MCF 10A (cell line): ENCODE measurements at places on chromosomes 1 and 21.
A peak's percentile ranks its signal among the peaks of the same experiment; 100 is the strongest.

- no peak for DNase-seq
Measured at GRCh38 chr1:48740621-48741020, 36.1 kb downstream of the BEND5 start.

DNA sequence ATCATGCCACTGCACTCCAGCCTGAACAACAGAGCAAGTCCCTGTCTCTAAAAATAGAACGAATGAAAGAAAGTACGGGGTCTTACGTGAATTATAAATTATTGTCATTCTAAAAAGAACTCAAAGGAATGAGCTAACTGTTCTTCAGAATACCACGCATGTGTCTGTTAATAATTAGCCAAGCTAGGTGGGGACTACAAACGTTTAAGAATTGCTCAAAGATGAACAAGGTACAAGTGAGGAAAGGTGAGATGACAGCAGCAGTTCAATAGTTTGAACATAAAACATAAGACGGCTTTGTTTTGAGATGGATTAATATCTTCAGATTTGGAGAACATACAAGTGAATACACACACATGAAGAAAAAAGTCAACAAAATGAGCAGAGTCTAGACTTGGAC, 79.6 kb downstream of the UBR4 start:
- DNase-seq, result no peak

DNA sequence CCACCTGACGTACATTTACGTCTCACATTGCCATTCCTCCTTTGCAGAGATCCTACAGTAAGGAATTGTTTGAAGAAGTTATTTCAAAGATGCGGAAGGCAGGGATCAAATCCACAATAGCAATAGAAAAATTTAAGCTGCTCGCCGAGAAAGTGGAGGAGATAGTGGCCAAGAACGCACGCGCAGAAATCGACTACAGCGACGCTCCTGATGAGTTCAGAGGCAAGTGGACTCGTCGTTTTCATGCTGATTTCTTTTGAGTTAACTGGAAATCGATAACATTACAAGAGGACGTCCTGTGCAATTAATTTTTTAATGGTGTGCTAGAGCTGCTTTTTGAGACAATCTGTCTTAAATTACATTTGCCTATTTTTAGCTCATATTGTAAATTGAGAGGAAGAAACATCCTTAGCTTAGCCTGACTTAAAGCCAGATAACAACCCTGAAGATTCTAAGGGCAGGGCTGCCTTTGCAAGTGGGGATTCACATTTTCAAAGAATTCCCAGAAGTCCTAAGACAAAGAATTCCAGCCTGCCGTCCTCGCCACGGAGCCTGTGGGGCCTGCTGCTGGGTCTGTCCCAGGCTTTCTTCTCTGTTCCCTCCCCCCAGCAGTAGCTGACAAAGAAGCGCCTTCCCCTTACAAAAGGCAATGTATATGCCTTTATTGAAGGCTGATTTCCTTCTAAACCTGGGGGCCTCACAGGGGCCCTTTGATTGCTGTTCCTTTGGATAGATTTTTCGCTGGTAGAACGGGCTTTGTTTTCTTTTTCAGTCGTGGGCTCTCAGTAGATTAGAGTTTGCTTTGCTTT, 31.6 kb upstream of the KIF1B start:
- no peak for DNase-seq

DNA sequence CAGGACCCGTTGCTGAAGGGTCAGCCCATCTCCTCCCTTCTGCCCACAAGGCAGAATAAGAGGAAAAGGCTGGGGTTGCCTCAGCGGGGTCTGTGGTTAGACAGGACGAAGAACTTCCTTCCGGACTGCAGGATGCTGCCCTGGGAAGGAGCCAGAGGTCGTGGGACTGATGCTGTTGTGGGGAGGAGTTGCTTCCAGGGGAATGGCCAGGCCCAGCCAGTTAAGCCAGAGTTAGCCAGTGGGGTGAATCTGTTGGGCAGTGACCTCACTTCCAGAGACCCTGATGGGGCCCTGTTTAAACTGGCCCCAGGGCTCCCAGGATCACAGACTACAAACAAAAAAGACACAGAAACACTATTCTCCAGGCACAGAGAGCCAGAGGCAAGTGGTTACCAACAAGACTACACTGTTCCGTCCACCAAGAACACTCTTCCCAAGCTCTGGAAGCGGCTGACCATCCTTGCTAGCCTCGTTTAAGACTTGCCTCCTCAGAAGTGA, 13.0 kb downstream of the FAM229A start:
- DNase-seq, result no peak

- no peak for DNase-seq
Measured at GRCh38 chr1:19945914-19946313, 22.5 kb upstream of the PLA2G2E start.

DNA sequence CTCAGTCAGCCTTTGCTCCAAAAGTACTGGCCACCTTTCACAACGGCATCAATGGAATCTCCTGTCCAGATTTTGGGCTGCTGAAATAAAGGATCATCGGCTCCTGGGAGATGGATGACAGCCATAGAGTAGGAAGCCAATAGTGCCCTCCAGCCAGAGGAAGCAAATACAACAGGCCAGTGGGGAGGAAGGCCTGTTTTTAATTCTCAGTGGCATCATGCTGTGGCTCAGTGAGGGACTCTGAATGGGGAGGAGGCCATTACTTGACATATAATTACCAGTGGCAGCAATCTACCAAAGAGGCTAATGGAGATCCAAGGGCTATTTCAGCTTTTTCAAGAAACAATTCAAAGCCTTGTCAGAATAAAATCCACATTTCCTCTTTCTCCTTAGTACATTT, 26.7 kb downstream of the COLGALT2 start:
- DNase-seq, result no peak

DNA sequence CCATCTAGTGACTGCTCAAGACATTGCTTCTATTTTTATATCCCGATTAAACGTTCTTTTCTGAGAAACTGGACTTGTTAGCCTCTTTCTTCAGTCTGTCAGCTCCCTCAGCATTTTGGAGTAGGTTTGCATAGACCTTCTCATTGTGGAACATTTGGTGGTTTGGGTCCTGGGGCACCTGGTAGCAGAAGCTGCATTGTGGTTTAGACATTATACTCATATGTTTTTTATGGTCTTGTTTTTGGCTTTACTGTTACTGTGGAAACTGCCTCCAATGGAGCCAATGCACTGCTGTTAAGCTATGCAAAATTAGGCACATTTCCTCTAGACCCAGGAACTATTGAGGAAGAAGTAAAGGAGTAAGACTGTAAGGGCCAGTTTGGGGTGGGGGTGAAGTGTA, 36.7 kb upstream of the LRRC8B start:
- no peak for DNase-seq

DNA sequence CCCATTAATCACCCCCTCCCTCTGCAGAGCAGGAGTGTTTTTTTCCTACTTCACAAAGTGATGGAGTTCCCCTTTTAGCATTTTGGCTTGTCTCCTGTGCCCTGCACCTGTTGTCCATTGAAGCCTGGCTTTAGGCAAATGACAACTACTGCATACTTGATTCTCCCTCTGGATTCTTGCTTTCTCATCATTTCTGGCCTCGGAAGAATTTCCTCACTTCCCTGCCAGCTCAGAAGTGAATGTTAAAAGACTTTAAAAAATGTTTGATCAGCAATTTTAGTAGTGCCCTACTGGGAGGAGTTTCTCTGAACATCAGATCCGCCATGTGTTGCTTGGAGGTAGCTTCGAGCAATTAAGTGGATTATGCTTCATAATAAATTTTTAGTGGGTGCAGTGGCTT, 28.1 kb downstream of the RCOR3 start:
- no peak for DNase-seq

DNA sequence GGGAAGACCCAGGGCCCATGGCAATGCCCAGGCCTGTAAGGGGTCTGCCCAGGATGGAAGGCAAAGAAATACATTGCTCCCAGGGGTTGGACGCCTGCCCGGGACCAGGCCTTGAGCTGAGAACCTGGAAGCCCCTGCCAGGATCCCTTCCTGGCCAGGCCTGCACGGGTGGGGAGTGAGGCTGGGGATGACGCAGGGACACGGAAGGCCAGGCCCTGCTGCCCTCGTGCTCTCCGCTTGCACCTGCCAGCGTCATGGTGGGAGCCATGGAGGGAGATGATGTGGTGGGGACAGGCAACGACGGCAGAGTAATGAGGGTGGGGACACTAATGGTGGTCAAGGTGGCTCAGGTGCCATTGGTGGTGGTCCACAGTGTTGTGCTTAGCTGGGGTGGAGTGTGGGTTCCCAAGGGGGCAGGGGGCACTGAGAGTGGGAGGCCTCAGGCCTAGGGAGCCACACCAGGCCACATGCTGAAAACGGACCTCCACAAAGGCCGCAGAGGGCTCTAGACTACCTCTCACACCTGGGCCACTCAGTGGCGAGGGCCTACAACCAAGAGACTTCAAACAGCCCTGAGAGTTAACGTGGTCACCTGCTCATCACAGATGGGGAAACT, 4.3 kb downstream of the HES3 start:
- DNase-seq, result no peak

DNA sequence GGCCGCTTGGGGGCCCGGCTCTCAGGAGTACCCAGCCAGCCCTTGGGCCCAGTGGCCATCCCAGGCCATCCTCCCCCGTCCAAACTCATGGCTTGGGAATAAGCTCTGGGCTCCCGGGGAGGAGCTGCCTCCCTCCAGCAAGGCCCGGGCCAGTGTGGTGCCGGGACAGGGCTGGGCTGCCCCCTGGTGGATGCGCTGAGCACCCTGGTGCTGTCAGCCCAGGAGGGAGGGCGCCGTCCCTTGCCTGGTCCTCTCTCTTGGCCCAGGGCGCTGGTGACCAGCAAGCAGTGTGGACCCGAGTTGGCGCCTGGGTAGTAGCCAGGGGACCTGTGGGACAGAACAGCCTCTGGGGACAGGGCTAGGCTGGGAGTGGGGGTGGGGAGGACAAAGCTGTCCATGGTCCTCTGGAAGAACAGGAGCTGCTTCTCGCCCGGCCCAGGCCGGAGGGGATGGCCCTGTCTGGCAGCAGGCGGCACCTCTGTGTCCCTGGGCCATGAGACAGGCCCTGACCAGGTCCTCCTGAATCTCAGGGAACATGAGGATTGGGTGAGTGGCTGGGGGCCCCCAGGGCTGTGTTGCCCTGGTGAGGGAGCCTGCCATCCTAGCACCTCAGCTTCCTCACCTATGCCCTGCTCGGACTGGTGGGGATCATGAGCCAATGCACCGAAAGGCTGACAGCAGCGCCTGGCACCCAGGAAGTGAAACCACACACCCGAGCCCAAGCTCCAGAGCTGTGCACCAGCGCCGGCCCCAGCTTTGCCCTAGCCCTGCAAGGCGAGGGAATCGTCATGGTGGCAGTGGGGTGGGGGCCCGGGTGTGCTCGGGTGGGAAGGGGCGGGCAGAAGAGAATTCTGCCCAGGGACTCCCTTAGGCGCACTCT, 9.4 kb downstream of the MORN1 start:
- DNase-seq, result peak; percentile 72

DNA sequence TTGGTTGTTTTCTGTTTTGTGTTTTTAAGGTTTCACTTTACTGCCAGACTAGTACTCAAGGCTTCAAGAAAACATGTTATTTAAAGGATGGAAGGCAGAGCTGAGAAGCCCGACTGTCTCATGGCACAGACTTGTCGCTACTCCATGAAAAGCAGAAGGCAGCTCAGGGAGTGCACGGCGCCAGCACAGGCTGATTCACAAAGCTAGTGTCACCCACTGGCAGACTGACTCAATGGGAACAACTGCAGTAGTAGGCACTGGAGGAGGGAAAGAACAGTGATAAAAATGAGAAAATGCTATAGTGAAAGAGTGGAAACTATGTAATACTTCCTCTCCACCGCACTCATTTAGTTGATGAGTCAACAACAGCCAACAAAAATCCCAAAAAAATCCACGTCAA, 14.7 kb downstream of the HSF2BP start:
- DNase-seq, result peak; percentile 60

DNA sequence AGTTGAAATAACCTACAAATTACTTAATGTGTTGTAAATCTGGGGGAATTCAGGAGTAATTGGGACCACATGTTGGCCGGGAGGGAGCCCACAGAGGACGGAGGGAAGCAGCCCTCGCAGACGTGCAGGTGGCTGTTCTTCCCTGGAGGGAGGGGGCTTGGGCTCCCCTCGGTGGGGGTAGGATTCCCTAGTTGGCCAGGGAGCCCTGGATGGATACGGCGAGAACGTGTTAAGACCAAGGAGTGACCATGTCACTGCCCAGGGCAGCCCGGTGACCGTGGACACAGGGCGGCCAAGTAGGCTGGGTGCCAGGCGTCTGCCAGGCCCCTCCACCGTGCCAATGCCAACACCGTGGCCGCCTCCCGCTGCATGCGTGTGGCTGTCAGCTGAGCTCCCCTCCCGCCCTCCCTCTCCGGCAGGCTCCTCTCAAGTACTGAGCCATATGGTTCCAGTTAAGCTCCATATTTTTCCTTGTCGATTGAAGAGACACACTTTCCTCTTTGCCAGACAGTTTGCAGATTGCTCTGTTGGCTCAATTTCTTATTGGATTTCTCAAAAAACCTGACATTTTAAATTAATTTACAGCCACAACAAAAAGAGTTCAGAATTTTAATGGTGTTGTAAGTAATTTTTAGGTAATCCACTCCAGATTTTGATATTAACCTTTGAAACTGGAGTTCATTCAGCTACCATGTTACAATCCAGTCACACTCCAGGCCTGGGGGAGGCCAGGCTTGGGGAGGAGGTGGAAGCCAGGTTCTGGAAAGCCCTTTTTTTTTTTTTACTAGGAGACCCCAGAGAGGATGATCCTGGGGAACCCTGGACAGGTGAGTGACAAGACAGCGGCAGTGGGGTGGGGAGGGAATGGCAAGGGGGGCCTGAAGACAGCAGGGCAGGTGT, 71.2 kb downstream of the CASZ1 start:
- no peak for DNase-seq

DNA sequence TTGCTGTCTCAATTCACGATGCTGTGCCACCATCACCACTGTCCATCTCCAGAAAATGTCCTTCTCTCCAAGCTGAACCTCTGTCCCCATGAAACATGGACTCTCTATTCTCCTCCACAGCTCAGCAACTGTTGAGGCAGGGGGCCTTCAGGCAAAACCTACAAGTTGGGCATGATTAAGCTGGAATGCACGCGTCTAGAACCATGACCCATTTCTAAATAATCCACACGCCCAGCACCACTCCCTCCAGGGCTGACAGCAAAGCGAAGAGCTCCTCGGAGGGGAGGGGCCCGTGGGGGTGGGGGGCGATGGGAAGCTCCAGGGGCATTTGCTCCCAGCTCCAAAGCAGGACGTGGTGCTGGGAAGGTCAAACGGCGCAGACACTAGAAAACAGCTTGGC, 3.3 kb upstream of the HES5 start:
- DNase-seq, result peak; percentile 52

DNA sequence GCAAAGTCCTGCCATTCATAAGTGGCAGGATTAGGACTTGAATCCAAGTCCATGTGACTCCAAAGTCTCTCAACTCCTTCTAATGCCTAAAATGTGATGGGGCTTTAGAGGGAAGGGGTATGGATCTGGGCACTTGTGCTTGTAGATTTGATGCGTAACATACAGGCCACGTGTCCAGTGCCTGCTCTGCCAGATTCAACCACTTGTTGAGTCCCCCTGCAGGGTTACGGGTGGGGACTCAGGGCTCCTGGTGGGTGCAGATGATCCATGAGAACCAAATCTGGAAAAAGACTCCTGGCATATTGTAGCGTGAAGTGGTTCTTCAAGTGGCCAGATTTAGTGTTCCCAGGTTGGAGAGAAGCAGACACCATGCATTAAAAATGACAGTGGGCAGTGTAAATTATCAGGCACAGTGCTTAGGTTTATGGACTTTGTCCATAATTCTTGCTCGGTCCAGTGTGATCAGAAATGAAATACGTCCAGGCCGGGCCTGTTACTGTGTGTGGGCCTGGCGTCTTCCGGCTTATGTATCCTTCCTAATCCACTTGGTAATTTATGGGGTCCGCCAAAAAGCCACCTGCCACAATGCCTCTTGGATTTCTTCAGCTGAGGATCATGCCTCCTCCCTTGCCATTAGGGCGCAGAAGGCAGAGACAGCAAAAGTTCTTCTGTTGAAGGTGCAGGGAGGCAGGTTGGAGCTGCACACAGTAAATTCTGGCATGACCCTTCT, 51.2 kb upstream of the LRP8 start:
- no peak for DNase-seq

GRCh38 chr1:51592711-51593110, 24.2 kb upstream of the OSBPL9 start:
- peak; percentile 31 for DNase-seq
